ENCODE measurements at places on chromosomes 7 and 10.

- DNase-seq = no peak
Observed at GRCh38 chr7:149736478-149737360, 36.7 kb downstream of the ZNF467 start.

- DNase-seq = peak; percentile 20
Observed at GRCh38 chr7:140478246-140479061, 851 bp downstream of the MKRN1 start.

DNA sequence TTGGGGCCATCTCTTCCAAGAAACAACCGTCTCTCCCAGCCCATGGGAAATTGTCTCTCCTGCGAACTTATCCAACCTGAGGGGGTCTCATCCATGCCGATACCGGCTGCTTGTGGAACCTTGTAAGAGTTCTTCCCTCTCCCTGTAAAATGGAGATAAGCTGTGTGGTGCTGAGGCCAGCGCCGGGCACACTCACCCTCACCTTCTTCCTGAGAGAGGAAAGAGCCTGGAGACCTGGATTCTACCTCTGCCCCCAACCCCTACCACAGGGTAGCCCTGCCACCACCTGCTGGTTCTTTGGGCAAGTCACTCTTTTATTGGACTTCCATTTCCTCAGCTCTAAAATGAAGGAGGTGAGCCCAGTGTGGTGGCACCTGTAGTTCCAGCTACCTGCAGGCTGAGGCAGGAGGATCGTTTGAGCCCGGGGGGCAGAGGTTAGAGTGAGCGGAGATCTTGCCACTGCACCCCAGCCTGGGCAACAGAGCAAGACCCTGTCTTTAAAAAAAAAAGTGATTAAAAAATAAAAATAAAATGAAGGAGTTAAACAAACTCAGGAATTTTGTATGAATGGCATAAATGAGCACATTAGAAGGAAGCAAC lies 38.4 kb upstream of the PSAP start:
- no peak for DNase-seq

DNA sequence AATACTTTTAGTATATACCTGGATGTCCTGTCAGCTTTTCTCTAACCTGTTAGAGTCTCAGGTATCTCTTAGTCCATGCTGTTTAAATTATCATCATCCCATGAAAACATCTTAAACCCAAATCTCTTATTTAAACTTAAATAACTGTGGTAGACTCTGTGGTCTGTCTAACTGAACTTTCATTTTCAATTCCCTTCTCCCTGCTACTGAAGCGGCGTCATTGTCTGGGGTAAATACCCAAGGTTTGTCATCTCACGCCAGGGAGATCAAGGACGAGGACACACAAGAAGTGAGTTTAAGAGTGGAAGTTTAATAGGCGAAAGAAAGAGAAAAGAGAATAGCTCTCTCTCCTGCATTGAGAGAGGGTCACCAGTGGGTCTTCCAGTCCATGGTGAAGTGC lies 804.4 kb upstream of the CELF2 start:
- no peak for DNase-seq

- no peak for DNase-seq
Observed at GRCh38 chr7:30969604-30969970, 5.8 kb downstream of the GHRHR start.

DNA sequence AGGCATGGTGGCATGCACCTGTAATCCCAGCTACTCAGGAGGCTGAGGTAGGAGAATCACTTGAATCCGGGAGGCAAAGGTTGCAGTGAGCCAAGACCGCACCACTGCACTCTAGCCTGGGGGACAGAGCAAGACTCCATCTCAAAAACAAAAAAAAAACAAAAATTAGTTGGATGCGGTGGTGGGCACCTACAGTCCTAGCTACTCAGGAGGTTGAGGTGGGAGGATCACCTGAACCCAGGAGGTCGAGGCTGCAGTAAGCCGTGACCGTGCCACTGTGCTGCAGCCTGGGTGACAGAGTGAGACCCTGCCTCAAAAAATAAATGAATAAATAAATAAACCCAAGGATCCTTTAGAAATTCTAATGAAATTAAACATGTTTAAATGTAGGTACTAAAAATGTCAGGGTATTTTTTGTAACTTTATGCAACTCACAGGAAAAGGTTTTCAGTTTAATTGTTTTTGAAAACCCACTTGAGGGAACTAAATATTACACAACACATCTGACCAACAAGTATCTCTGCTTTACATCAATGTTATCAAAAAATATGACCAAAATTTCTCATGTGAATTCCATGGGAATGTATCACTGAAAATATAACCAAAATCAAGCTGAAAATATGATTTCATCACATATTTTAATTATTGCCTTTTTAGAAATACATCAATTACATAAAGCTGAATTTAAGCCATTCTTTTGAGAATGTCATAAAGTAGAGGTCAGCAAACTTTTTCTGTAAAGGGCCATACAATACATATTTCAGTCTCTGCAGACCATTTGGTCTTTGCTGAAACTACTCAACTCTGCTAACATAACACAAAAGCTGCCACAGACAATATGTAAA lies 23.9 kb downstream of the UPF2 start:
- DNase-seq = no peak

DNA sequence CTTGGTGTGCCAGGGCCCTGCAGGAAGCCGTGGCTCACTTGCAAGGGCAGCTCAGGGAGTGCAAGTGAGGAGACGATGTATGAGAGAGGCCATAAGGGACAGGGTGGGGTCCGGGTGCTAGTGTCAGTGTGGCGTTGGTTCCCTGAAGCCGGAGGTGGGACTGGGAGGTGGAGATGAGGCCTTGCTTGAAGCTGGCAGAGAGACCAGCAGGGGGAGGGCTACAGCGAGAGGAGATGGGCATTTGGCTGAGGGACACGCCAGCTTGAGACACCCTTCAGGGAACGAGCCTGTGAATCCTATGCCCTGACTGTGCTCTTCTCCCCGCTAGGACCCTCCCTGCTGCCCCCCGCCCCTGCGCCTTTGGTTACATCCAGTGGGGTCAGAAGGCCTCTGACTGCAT lies 529.1 kb downstream of the TCERG1L start:
- no peak for DNase-seq

- DNase-seq = no peak
Observed at GRCh38 chr10:48437546-48437945, 131.1 kb downstream of the MAPK8 start.

GRCh38 chr7:51006483-51007235 lies 224.0 kb upstream of the GRB10 start:
- no peak for DNase-seq

All from activated CD4-positive, alpha-beta T cell treated with anti-CD3 and anti-CD28 coated beads, Interleukin-2, amount 50 U/mL, for 24 hours (primary cell).